ENCODE measurements at places on chromosomes 6 and 20.
A peak's percentile ranks its signal among the peaks of the same experiment; 100 is the strongest.

DNA sequence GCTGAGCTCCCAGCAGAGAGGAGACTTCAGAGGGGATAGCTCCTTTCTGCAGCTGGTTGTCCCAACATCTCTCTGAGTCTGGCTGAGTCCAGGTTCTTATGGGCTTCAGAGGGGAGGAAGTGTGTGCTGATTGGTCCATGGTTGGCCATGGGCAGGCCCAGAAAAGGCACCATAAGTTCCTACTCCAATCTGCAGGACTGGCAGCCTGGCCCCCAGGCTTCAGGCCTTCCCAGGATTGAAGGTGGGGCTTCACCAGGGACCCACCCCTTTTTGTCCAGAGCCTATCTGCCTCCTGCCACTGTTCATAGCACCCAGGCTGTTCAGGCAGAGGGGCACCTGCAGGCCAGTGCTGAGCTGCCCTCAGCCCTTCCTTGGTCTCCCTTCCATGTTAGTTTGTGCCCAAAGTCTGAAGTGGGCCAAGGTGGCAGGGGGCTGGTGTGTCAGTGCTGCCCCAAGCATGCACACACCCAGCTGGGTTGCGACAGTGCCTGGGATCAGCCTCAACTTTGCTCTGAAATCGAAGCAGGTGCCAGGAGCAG, 21.6 kb upstream of the TOP1 start:
- DNase-seq = no peak
- no peak overlapping the region for H3K27ac ChIP-seq
- no peak overlapping the region for H3K4me3 ChIP-seq
- no peaks in the 10 kb centered on the region for H3K27me3 ChIP-seq
- H3K4me1 ChIP-seq = peaks cover 74% of the 10 kb centered on the region
- no peaks in the 10 kb centered on the region for H3K36me3 ChIP-seq

DNA sequence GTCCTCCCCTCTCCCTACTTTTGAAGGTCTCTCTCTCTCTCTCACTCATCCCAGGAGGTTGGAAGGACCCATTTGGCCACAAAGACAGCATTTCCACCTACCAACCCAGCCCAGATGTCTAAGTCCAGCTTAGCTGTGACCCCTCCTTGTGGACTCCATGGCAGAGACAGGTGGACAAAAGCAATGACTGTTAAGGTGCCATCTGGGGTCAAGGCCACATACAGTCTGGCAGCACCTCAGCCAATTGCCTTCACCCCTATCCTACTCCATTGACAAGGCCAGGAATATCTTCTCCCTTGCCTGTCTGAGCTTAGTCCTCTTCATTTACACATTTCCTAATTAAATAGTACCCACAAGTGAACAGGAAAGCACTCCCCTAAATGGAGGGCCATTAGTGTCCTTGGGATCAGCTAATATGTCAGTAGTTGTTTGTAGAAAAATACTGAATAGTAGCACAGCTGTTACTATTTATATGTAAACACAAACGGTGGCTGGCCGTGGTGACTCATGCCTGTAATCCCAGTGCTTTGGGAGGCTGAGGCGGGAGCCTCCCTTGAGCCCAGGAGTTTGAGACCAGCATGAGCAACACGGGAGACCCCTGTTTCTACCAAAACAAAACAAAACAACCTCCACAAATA, 28.8 kb downstream of the GCM1 start:
- no peak overlapping the region for H3K27ac ChIP-seq
- H3K4me3 ChIP-seq = no peak overlapping the region
- no peaks in the 10 kb centered on the region for H3K27me3 ChIP-seq
- no peaks in the 10 kb centered on the region for H3K36me3 ChIP-seq
- H3K4me1 ChIP-seq = no peaks in the 10 kb centered on the region

- DNase-seq = no peak
- no peak overlapping the region for H3K4me3 ChIP-seq
- H3K4me1 ChIP-seq = no peaks in the 10 kb centered on the region
- no peaks in the 10 kb centered on the region for H3K36me3 ChIP-seq
- H3K27ac ChIP-seq = no peak overlapping the region
Measured at GRCh38 chr6:113009682-113010081, 662.6 kb downstream of the RFPL4B start.

DNA sequence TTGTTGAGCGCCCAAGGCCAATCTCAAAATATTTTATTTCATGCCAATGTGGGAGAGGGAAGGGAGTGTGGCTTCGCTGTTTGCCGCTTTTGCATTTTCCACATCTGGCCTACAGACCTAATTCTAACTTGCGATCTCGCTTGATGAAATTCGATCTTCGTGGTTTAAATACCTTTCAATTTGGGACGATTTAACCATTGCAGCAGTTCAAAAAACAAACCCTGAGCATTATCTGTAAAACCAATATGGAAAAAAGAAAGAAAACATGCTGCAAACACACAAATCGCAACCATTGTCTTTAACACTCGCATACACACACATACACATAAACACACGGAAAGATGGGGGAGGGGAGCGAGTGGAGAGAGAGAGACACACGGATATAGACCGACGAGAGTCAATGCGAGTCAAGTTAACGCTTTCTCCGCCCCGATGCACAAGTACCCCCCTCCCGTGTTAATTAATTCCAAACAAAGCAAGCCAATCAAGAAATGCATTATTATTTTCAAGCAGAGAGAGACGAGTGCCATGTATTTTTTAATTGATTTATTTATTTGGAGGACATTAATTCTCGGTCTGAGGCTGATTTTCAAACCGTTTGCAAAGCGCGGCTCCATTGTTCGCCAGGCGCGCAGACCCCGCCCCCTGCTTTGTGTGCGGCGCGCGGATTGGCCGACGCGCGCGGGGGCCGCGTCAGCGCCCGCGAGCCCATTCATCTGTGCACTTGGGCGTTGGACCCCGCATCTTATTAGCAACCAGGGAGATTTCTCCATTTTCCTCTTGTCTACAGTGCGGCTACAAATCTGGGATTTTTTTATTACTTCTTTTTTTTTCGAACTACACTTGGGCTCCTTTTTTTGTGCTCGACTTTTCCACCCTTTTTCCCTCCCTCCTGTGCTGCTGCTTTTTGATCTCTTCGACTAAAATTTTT, at the start of gene MARCKS:
TSS of gene MARCKS (plus strand) at position 721 of the 931 bp plus-strand sequence. CDS start 401 bp downstream, outside the sequence.
- peaks cover 5% of the 10 kb centered on the region for H3K4me1 ChIP-seq
- H3K27ac ChIP-seq = peak within 1 kb of the TSS; percentile 96
- H3K4me3 ChIP-seq = peak within 1 kb of the TSS; percentile 62
- H3K36me3 ChIP-seq = peaks cover 7% of the 10 kb centered on the region
- H3K27me3 ChIP-seq = peaks cover 6% of the 10 kb centered on the region
- DNase-seq = peak; percentile 37

DNA sequence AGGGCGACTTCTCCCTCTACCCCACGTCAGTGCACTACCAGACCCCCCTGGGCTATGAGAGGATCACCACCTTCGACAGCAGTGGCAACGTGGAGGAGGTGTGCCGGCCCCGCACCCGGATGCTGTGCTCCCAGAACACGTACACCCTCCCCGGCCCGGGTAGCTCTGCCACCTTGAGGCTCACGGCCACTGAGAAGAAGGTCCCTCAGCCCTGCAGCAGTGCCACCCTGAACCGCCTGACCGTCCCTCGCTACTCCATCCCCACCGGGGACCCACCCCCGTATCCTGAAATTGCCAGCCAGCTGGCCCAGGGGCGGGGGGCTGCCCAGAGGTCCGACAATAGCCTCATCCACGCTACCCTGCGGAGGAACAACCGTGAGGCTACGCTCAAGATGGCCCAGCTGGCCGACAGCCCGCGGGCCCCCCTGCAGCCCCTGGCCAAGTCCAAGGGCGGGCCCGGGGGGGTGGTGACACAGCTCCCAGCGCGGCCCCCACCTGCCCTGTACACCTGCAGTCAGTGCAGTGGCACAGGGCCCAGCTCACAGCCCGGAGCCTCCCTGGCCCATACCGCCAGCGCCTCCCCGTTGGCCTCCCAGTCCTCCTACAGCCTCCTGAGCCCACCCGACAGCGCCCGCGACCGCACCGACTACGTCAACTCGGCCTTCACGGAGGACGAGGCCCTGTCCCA, 57.5 kb upstream of the TMEM181 start:
- H3K36me3 ChIP-seq = peaks cover 9% of the 10 kb centered on the region
- no peak overlapping the region for H3K27ac ChIP-seq
- no peaks in the 10 kb centered on the region for H3K4me1 ChIP-seq
- DNase-seq = no peak
- H3K27me3 ChIP-seq = no peaks in the 10 kb centered on the region

- DNase-seq = no peak
- H3K4me3 ChIP-seq = no peak overlapping the region
- H3K36me3 ChIP-seq = no peaks in the 10 kb centered on the region
- no peak overlapping the region for H3K27ac ChIP-seq
Measured at GRCh38 chr6:87785229-87785862, 83.3 kb upstream of the AKIRIN2 start.

DNA sequence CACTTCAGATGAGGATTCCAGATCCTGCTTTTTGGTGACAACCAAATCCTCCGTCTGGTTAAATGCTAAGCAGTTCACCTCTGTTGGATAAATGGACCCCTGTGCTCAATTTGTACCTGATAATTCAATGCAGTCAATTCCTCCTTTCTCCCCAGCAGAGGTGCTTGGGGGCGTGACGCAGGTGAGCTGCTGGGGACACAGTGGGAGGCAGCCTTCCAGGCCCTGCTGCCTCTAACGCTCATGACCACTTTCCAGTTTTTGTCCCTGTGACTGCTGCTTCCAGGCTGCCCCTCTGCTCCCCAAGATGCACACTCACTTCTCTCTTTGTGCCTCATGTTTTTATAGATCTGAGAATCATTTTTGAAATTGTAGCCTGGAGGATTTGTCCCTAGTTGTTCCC, 78.5 kb downstream of the TTLL2 start:
- no peaks in the 10 kb centered on the region for H3K27me3 ChIP-seq
- H3K4me3 ChIP-seq = no peak overlapping the region
- no peaks in the 10 kb centered on the region for H3K36me3 ChIP-seq
- H3K4me1 ChIP-seq = no peaks in the 10 kb centered on the region
- no peak for DNase-seq

DNA sequence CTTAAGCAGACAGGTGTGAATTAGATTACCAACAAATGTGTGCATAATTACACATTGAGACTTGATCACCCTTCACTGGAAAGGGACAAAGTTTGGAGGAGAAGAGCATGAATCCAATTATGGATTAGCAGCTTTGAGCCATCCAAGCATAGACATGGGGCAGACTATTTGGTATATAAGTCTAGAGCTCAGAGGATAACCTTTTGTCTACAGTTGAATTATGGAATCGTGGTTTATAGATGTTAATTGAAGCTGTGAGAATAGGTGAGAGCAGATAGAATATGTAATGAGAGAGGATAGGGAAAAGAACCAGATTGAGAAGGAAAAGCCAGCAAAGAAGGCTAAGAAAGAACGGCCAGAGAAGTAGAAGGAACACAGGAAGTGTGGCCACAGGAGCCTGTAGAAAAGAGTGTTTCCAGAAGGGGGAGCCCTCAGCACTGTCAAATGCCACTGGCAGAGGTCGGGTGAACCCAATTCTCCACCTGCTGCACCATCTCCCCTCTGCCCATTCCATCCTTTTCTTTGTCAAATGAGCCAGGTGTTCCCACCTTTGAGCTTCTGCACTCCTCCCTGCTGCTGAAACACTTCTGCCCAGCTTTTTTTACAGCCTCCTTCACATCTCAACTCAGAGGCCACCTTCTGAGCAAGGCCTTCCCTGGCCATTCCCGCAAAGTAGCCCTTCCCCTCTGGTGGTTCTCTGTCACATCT, 7.3 kb downstream of the DNTTIP1 start:
- H3K27me3 ChIP-seq = no peaks in the 10 kb centered on the region
- H3K27ac ChIP-seq = no peak overlapping the region
- H3K36me3 ChIP-seq = peaks cover 67% of the 10 kb centered on the region
- H3K4me1 ChIP-seq = peaks cover 8% of the 10 kb centered on the region

GRCh38 chr20:995170-995569, 6.9 kb downstream of the RSPO4 start:
- DNase-seq = no peak
- H3K36me3 ChIP-seq = no peaks in the 10 kb centered on the region
- H3K4me3 ChIP-seq = no peak overlapping the region
- H3K4me1 ChIP-seq = no peaks in the 10 kb centered on the region

DNA sequence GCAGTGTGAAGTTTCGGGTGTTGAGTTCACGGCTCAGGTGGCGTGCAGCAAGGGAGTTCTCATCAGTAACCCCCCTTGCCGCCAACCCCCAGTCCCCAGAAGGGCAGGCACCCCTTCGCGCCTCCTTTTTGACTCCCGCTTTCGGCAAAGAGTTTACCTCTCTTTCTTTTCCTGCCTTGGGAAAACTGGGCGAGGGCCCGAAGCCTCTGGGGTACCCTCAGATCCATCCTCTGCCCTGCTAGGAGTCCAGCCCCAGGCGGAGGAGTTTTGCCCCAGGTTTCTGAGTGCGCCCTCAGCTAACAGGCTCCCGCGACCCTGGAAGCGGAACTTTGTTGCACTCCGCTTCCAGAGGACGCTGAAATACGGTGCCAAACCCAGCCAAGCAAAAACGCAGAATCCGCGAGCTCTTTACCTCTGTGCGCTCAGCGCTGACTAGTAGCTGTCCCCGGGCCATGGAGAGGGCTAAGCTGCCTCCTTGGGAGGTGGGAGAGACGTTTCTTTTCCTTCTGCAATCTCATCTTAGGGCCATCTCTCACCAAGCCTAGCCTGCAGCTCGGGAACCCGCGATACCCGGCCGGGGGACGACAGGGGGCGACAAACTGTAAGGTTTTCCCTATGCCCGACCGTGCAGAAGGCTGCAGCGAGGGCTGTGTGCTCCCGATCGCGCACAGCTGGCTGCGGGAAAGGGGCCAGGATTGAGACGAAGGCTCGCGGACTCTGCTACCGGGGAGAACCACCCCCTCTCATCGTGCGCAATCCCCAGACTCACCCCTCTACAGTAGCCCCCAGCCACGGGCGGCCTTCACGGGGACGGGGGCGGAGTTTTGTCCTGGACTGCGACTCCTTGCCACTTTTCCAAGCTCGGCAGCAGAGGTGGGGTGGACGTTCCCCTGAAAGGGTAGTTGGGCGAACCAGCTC, 2.7 kb upstream of the PAX1 start:
- no peak overlapping the region for H3K27ac ChIP-seq
- peaks cover 5% of the 10 kb centered on the region for H3K4me1 ChIP-seq
- no peaks in the 10 kb centered on the region for H3K36me3 ChIP-seq
- H3K4me3 ChIP-seq = peak overlapping the region; percentile 55

DNA sequence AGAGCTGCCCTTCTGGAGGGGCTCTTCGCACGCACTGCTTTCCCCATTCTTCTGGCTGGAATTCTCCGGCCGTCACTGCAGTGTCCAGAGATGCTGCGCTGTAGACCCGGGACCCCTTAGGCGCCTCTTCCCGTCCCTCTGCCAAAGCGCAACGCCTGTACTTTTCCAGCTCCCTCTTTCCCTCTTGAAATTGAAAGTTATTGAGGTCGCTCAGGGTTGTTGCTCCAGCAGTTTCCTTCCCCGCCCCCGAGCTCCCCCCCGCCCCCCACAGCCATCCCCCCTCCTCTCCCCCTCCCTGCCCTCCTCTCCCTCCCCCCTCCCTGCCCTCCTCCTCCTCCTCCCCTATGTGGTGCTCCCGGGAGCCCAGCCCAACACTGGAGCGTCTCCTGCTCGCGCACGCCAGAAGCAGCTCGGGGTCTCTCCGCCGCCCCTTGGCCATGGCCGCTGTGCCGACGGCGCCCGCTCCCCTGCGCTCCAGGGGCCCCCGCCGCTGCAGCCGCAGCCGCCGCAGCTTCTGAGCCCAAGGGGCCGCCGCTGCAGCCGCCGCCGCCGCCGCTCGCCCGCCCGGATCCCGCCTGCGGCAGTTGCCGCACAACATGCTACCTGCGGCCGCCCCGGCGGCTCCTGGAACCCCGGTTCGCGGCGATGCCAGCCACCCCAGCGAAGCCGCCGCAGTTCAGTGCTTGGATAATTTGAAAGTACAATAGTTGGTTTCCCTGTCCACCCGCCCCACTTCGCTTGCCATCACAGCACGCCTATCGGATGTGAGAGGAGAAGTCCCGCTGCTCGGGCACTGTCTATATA, at the start of gene RSPO3:
TSS of gene RSPO3 (plus strand) at position 374 of the 804 bp plus-strand sequence. CDS start 522 bp downstream, outside the sequence.
- H3K27ac ChIP-seq = peak within 1 kb of the TSS; percentile 72
- H3K36me3 ChIP-seq = no peaks in the 10 kb centered on the region
- H3K27me3 ChIP-seq = no peaks in the 10 kb centered on the region

- no peak overlapping the region for H3K4me3 ChIP-seq
- peaks cover 6% of the 10 kb centered on the region for H3K4me1 ChIP-seq
- no peaks in the 10 kb centered on the region for H3K36me3 ChIP-seq
- no peak for DNase-seq
Measured at GRCh38 chr6:151916680-151917164, 109.2 kb downstream of the ESR1 start.
